ENCODE measurements at places on chromosomes 12 and 14.

- no peak for DNase-seq
These were observed 856 bp upstream of the EIF4B start for GRCh38 chr12:53005215-53005985.

- DNase-seq = no peak
These were observed 23.0 kb downstream of the OR10P1 start for GRCh38 chr12:55659486-55660385.

GRCh38 chr14:64137657-64138290 is 156.4 kb downstream of the ESR2 start:
- DNase-seq = no peak

- no peak for DNase-seq
These were observed 163.3 kb downstream of the TMTC3 start for GRCh38 chr12:88305254-88305890.

DNA sequence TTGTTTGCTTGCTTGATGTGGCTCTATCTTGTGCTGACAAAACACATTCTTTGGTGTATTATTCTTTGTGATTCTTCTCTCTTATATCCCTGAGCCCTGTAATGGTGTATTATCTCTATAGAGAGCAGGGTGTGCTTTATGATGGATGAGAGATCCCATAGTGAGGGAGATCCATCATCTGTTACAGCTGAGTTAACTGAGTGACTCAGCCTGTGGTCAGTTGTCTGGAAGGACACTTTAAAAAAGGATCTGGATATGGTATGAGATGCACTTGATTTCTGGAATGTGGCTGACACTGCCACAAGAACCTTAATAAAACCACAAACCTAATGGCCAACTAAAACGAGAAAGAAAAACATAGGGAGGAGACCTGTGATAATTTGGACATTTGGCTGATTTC is 461.4 kb upstream of the SYT1 start:
- DNase-seq = no peak

DNA sequence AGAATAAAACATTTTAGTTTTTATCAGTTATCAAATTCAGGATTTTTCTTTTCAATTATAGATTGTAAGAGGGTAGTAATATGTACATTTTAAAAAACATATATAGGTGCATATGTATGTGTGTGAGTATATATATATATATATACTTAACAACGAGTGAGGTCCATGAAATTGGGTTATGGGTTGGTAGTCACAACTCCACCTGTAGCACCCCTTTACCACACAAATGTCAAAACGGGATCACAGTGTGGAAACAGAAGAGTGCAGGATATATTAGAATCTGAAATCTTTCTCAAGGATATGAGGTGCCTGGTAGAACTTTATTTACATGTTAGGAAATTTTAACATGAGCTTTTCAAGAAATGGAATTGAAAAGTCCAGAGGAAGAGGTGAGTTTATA is 31.3 kb downstream of the MIA2 start:
- no peak for DNase-seq

DNA sequence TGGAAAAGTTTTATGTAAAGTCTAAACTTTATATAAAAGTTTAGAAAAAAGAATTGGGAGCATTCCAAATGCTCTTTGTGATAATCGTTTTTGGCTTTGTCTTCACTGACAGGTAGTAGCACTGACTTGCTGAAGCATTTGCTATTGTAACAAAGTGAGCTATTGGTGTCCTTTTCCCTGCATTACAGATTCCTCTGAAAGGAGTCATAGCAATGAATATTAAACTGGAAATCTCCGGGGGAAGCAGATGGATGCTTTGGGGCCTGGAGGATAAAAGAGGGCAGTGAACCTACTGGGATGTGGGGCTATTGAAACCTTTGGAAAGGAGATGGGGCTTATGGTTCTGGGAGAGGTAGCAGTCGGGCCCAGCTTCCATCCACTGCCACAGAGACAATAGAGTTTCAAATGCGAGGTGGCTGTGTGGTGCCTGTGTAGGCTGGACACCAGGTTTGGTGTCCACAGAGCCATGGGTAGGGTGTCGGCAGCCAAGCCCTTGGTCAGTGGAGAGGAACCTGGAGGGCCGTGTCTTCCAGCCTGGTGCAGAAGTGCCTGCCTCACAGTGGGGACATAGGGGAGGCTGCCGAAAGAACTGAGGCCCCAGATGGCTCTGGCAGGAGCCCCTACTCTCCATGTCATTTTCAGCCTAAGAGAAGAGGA is 10.1 kb downstream of the GSG1 start:
- no peak for DNase-seq

DNA sequence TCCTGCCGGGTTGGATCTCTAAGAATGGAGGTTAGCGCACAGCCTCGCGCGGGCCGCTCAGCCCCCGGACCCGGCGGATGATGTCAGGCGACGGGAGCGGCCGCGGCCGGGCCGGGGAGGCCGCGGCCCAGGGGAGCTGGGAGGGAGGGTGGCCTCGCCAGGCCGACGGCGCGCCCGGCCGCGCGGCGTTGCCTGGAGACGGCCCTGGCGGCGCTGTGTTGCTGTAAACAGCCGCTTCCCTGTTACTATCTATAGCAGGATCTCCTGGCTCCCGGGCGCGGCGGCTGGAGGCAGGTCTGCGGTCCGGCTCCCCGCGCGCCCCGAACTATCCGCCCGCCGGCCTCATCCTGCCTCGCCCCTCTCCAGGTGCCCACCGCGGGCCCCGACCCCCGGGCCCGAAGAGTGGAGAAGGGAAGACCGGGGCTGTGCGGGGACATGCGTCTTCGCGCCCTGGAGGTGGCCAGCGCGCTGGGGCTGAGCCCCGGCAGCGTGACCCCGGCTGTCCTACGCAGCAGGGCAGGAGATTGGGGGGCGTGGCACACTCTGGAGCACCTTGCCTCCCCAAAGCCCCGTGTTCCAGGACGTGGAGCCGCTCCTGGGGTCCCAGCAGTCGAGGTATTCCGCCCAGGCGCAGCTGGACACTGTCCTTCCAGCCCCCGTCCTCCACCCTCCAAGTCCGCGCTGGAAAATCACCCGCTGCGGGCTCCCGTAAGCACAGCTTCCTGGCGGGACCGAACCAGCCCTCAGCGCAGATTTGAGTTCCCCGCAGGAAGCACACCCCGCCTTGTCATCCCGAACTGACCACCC is 1.4 kb upstream of the FOS start:
- DNase-seq = no peak
